ENCODE measurements at places on chromosomes 2 and 18.

DNA sequence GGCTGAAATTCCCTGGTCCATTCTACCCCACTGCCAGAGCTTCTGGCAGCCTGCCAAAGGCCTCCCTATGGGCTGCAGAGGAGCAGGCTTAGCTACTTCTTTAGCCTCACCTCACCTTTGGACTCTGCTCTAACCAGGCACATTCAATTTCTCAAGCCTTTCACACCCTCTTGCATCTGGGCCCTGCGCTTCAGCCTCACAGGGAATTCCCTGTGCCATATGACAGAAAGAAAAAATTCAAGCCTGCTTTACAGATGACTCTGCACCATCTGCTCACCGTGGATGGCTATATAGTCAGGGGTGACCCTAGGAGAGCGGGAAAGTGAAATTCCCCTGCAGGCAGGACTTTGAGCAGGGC, 62.5 kb downstream of the REEP1 start:
- no peaks in the 10 kb centered on the region for H3K36me3 ChIP-seq
- DNase-seq: peak; percentile 63
- H3K27ac ChIP-seq: peak overlapping the region; percentile 16
- H3K4me1 ChIP-seq: peaks cover 32% of the 10 kb centered on the region
- H3K4me3 ChIP-seq: no peak overlapping the region

DNA sequence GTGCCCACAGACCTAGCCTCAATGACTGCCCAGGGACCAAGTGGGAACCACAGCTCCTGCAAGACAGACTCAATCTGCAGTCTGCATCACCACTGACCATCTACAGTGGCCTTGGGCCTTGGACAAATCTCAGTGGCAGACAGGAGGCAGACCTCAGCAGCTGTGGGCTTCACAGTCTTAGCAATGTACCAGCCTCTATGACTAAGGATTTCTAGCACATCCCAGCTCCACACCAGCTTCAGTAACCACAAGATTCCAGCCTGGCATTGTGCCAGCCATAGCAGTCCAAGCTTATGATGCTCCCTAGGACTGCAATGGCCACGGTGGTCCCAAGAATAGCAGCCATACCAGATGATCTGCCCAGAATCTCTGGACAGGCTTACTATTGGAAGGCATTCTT, 19.6 kb upstream of the WDR75 start:
- H3K27ac ChIP-seq: no peak overlapping the region
- H3K4me1 ChIP-seq: no peaks in the 10 kb centered on the region
- DNase-seq: no peak
- no peak overlapping the region for H3K4me3 ChIP-seq
- H3K36me3 ChIP-seq: no peaks in the 10 kb centered on the region
- H3K27me3 ChIP-seq: no peaks in the 10 kb centered on the region

DNA sequence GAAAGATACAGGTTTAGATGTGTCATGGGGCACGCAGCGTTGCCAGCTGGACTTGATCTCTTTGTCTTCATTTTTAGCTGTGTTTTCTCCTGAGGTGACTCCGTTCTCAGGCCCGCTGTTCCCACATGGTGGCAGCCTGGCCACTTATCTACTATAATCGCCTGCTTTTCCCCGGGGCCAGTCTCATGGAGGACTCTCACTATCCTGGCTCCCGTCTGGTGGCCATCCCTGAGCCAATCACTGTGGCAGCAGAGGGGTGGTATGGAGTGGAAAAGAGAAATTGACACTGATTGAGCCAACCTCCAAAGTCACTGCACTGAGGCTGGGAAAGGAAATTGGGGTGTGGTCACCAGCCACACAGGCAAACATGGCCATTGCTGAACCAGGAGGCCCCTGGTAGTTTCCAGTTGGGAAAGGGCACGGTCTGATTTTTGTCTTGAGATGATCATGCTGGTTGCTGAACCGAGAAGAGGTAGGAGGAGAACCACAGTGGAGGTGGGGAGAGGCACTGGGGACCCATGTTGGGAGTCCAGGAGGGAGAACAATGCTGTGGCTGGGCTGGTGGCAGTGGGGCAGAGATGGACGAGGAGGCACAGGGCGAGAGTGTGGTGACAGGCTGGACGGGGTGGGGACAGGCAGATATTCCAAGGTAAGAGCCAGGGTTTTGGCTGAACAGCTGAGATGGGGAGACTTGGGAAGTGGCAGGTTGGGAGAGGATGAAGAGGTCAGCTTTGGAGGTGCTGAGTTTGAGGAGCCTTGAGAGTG, 45.6 kb downstream of the KCNIP3 start:
- no peak overlapping the region for H3K27ac ChIP-seq
- H3K4me1 ChIP-seq: peaks cover 23% of the 10 kb centered on the region
- H3K27me3 ChIP-seq: peaks cover 74% of the 10 kb centered on the region

- H3K36me3 ChIP-seq: peaks cover under 1% of the 10 kb centered on the region
- H3K4me3 ChIP-seq: no peak overlapping the region
- peak overlapping the region; percentile 19 for H3K27ac ChIP-seq
- no peak for DNase-seq
- H3K27me3 ChIP-seq: no peaks in the 10 kb centered on the region
Measured at GRCh38 chr18:23779696-23780303, 90.5 kb downstream of the LAMA3 start.

GRCh38 chr2:159921752-159922404, 123.9 kb upstream of the CD302 start:
- H3K27ac ChIP-seq: no peak overlapping the region
- H3K27me3 ChIP-seq: no peaks in the 10 kb centered on the region
- peak; percentile 76 for DNase-seq

- H3K36me3 ChIP-seq: no peaks in the 10 kb centered on the region
- no peaks in the 10 kb centered on the region for H3K27me3 ChIP-seq
- DNase-seq: no peak
- no peak overlapping the region for H3K27ac ChIP-seq
- H3K4me3 ChIP-seq: no peak overlapping the region
- H3K4me1 ChIP-seq: peaks cover 21% of the 10 kb centered on the region
Measured at GRCh38 chr2:181042706-181043105, 62.3 kb downstream of the UBE2E3 start.

DNA sequence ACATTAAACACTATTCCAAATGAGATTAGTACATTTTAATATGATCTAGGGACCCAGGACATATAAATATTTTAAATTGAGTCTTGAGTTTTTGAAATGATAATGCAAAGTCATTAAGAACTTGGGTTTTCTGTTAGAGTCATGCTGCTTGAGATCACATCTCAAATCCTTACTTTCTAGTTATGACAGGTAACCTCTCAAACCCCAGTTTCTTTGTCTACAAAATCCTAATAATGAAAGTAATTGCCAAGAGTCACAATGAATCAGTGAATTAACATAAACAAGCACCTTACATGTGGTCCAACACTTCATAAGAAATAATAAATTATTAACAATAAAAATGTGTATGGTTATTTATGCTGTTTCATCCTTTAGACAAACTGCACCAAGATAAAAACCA, 607.6 kb downstream of the LRP1B start:
- peaks cover 7% of the 10 kb centered on the region for H3K4me1 ChIP-seq
- peaks cover 18% of the 10 kb centered on the region for H3K27me3 ChIP-seq
- H3K36me3 ChIP-seq: no peaks in the 10 kb centered on the region
- no peak overlapping the region for H3K27ac ChIP-seq

DNA sequence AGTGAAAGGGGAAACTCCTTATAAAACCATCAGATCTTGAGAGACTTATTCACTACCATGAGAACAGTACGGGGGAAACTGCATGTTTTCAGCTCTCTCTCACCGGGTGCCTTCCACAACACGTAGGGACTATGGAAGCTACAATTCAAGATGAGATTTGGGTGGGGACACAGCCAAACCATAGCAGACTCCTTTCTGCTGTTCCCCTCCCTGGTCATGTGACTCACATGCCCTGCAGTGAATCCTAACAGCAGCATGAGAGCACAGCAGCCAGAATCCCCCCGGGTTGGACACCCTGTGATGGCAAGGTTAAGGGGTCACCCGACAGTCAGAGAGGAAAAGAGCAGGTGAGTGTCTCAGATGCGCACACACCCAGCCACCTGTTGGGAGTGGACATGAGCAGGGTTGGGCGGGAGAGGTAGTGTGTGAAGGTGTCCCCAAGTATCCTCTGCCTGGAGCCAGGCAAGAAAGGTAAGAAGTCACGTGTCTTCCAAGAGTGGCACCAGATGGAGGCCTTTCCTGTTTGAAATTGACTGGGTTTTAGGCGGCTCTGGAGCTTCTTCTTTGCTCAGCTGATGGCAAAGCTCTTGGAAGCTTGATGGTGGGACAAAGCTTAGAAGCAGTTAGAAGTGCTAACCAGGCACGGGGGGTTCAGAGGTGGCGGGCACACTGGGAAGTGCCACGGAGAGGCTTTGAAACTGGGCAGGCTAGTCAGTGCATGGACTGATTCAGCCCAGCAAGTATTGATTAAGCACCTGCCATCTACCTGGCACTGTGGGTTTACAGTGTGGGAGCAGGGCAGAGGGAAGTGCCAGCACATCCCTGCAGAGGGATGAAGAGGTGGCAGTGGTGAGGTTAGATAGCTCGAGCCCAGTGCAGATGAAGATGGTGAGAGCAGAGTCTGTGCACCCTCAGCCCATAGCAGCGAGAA, 68.7 kb downstream of the RHOB start:
- DNase-seq: no peak
- no peaks in the 10 kb centered on the region for H3K27me3 ChIP-seq
- no peak overlapping the region for H3K27ac ChIP-seq

DNA sequence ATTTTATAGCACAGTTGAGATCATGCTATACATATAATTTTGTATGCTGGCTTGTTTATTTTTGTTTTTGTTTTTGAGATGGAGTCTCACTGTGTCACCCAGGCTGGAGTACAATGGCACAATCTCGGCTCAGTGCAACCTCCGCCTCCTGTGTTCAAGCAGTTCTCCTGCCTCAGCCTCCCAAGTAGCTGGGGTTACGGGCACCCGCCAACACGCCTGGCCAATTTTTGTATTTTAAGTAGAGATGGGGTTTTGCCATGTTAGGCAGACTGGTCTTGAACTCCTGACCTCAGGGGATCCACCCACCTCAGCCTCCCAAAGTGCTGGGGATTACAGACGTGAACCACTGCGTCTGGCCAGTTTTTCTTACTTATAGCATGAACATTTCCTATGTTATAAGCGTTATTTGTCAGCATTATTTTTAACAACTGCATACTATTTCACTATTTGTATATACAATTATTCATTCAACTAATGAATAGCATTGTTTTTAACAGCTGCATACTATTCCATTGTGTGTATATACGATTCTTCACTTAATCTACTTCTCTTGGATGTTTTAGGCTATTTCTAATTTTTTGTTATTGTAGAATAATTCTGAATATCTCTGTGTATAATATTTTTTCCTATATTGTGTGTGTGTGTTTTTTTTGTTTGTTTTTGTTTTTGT, 3.5 kb downstream of the EHD3 start:
- peaks cover 94% of the 10 kb centered on the region for H3K4me1 ChIP-seq
- no peaks in the 10 kb centered on the region for H3K36me3 ChIP-seq
- DNase-seq: no peak
- no peak overlapping the region for H3K4me3 ChIP-seq
- H3K27me3 ChIP-seq: no peaks in the 10 kb centered on the region

GRCh38 chr2:203681978-203682377, 24.5 kb upstream of the CD28 start:
- peak overlapping the region; percentile 90 for H3K27ac ChIP-seq
- DNase-seq: no peak
- H3K27me3 ChIP-seq: no peaks in the 10 kb centered on the region
- H3K4me3 ChIP-seq: no peak overlapping the region
- H3K4me1 ChIP-seq: peaks cover 66% of the 10 kb centered on the region
